Activated naive CD8-positive, alpha-beta T cell treated with anti-CD3 and anti-CD28 coated beads for 36 hours (primary cell): ENCODE measurements at places on chromosomes 16 and 17.

DNA sequence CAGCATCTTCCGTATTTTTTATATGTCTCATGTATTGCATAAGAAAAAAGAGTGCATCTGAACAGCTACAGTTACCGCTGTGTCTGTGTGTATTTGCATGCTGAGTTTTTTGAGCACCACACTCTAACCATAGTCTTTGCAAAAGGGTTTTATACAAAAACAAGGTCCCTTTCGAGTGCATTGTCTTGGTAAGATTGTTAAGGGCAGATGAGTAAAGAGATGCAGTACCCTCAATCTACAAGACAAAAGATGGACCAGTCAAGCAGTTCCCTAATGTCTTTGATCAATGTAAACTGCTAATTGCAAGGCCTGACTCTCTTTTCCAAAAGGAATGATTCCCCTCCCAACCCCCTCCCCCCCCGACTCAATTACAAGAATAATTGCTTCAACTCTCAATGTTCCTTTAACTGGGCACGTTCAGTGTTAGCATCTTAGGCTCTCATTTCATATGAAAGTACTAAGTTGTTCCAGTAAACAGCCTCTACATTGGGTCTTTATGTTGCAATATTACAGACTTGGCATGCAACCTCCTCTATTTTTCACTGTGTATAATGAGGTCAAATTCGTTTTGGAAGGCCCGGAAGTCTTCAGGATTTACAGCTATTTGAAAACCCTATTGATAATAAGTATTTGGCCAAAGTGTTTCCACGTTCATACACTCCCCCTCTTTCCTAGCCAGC is 471.4 kb upstream of the RBFOX1 start:
- DNase-seq: no peak

DNA sequence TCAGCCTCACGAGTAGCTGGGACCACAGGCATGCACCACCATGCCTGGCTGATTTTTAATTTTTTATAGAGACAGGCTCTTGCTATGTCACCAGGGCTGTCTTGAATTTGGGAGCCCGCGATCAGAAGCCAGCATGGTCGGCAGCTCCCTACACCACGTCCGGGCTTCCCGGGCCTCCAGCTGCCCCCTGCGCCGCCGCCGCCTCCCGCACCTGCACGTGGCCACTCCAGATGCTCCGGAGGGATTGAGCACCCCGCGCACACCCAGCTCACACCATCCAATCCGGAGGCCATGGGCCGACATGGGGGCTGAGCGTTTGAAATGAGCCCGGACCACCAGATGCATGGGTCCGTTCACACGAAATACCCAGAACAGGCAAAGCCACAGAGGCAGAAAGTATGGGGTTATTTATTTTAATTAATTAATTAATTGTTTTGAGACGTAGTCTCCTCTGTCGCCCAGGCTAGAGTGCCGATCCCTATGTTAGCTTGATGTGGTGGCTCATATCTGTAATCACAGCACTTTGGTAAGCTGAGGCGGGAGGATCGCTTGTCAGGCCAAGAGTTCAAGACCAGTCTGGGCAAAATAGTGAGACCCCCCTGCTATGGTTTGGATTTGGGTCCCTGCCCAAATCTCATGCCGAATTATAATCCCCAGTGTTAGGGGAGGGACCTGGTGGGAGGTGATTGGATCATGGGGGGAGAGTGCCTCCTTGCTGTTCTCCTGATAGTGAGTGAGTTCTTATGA is 17.1 kb upstream of the PDXDC1 start:
- no peak for DNase-seq

DNA sequence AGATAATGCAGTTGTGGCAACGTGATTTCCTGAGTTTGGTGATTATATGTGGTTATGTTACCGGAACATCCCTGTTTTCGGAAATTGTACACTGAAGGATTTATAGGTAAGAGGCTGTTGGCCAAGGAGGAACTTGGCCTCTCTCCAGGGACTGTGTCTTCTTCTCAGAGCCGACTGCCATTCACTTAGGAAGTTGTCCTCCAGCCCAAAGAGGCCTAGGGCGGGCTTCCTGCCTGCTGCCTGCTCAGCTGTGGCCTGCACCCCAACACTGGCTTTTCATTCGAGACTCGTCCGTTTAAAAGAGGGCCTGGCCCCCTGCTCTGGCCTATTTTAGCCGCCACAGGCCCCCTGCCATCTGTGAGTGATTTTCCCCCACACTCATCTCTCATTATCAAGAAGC is 64.3 kb downstream of the ZDHHC7 start:
- no peak for DNase-seq

- no peak for DNase-seq
These were observed 25.0 kb downstream of the METTL22 start for GRCh38 chr16:8646326-8647053.
